ENCODE measurements at places on chromosomes 11 and 22.

- DNase-seq = peak; percentile 63
Measured at GRCh38 chr22:45169591-45170466, 6.1 kb downstream of the NUP50 start.

- DNase-seq = peak; percentile 58
Measured at GRCh38 chr11:5608808-5609207, 12.4 kb downstream of the TRIM6 start.

DNA sequence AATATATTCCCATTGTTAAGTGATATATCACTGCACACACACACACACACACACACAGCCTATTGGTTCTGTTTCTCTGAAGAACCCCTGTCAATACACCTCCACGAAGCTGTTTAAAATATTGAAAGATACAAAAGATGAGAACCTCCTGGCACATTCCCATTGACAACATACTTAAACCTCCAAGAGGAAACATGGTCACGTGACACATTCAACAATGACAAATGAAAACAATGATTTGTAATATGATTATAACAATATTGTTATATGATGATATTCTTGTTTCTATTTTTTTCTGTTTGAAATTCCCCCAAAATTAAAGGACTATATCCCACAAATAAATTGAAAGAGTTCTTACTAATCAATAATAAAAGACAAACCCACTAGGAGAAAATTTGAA, 1344.9 kb downstream of the BRD1 start:
- DNase-seq = no peak

DNA sequence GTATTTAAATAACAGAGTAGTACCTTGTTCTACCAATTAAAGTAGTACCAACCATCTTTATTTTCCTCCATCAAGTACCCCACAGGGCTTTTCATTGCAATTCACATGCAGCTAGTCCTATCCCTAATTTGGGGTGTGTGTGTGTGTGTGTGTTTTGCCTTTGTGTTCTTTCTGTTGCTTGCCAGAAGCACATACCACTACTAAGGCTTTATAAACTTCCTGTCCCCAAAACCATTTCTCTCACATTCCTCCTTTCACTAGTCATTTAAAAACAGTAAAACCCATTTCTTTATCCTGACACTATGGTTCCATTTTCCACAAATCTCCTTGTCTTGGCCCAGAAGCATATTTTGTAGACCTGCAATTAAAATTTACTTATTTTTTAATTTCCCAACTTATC, 54.6 kb downstream of the SLC36A4 start:
- peak; percentile 2 for DNase-seq

- DNase-seq = no peak
Measured at GRCh38 chr11:133999355-133999754, 42.6 kb upstream of the IGSF9B start.

DNA sequence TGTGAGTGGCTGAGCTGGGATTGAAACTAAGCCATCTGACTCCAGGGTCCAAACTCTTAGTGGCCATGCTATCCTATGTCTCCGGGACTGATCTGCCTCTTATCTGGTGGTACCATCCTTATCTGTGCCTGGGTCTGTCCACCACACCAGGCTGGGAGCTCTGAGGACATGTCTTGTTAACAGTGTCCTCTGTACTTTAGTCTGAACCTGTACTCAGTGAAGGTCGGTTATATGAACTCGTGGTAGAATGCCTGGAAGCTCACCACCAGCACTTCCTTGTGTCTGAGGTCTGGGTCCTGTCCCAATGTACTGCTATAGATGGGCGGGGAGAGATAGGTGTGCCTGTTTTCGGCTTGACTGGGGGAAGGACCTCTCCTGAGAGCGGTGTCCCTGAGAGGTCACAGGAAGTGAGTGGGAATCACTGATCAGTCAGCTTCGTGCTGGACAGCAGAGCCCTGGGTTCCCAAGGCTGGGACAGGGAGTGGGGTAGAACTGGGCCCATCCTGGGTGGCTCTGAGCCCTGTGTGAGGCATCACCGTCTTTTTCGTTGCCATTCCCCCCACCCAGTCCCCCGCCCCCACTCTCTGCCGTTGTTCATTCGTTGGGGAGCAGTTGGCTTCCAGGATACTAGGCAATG, 8.9 kb downstream of the MYO7A start:
- DNase-seq = no peak

GRCh38 chr22:42214633-42215415, 55.6 kb downstream of the TCF20 start:
- DNase-seq = no peak

DNA sequence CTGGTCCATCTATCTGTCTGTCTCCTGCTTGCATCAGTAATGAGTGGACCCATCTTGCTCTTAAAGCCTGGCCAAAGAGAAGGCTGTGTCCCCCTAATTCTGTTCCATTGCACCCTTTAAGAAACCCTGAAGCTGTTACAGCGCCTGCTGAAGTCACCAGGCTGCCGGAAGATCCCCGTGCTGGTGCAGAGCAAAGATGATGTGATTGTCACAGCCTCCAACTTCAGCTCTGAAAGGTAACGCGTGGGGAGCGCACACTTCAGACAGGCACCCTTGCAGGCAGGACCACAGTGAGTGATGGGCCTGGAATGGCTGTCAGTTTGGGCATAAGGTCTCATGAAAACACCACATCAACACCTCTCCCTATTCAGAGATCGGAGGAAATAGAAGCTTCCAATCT, 18.4 kb downstream of the GTPBP1 start:
- DNase-seq = no peak

- DNase-seq = no peak
Measured at GRCh38 chr22:33382436-33382835, 324.3 kb upstream of the SYN3 start.

DNA sequence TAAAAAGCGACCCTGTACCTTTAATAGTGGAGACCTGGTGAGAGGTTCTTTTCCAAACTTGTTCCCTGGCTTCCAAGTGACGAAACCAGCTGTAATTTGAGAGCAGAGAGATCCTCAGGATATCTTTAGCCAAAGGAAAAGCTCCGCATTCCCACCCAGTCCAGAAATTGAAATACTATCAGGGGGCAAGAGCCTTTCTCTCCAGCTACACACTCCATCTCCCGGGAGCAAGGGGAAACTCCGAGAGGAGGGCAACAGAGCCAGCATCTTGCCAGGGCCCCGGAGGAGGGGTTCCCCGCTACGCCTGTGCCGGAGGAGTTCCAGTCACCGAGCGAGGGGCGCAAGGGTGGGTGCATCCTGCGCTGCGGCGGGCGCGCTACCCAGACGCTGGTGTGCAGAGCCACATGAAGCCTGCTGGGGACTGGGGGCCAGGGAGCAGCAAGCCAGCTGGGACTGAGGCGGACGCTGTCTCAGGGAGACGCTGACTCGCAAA, at the start of gene FIBIN:
Gene FIBIN (plus strand): TSS at position 148 of the 493 bp plus-strand sequence. CDS start 415 bp downstream, outside the sequence.
- DNase-seq = peak; percentile 43
